ENCODE measurements at places on chromosomes 4 and X.

DNA sequence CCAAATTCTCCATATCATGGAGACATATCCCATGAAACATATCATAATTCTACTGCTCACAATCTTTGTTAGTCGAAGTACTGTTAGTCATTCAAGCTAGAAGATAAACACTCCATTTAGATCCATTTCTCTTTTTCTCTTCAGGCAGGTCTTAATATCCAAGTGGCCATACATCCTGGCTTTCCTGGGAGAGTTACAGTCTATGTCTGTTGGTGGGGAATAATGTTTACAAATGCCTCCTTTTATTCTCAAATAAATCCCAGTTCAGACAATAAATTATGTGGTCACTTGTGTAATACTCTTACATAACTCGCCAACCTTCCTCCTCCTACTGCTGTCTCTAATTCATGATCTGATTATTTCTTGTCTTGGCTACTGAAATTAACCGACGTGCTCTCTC lies 82.1 kb downstream of the VCX3B start:
- no peak for DNase-seq

GRCh38 chr4:121255986-121256750 lies 92.0 kb upstream of the TNIP3 start:
- no peak for DNase-seq

DNA sequence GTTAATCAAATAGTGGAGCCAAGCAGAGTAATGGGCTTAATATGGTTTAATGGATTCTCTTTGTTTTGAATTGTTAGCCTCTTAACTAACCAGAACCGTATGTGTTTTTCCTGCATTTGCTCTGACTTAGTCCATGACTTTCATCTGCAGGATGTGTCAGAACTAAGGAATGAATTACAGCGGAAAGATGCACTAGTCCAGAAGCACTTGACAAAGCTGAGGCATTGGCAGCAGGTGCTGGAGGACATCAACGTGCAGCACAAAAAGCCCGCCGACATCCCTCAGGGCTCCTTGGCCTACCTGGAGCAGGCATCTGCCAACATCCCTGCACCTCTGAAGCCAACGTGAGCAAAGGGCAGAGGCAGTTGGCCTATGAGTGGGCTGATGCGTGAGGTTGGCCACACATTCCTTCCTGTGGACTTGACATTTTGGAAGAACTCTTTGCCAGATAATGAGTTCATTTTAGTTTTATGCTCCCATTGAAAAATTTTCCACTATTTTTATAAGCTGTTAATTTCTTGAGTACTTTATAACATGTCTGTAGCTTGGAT lies 9.1 kb downstream of the MED28 start:
- no peak for DNase-seq

- no peak for DNase-seq
Observed at GRCh38 chr4:41715155-41715554, 33.4 kb downstream of the PHOX2B start.

- DNase-seq, result no peak
Observed at GRCh38 chrX:96445531-96446065, 239.0 kb upstream of the DIAPH2 start.

DNA sequence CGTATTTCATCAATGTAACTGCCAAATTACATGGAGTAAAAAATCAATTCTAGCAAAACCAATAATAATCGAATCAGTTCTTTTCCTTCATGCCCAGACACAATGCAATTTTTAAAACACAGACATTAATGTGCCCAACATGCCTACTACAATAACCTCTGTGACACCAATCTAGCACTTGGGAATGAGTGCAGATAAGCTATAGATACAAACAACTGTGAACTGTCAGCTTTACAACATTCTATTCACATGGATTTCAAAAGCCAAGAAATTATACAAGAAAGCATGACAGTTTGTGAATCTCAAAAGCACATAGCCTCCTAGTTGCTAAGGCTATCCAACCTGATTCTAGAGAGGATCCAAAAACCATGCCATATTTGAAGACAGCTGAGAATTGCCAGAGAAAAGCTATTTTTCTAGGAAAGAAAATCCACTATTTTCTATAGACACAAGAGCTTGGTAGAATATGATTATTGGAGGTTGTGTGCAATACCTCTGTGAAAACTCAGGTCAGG lies 80.6 kb downstream of the COMMD8 start:
- no peak for DNase-seq

DNA sequence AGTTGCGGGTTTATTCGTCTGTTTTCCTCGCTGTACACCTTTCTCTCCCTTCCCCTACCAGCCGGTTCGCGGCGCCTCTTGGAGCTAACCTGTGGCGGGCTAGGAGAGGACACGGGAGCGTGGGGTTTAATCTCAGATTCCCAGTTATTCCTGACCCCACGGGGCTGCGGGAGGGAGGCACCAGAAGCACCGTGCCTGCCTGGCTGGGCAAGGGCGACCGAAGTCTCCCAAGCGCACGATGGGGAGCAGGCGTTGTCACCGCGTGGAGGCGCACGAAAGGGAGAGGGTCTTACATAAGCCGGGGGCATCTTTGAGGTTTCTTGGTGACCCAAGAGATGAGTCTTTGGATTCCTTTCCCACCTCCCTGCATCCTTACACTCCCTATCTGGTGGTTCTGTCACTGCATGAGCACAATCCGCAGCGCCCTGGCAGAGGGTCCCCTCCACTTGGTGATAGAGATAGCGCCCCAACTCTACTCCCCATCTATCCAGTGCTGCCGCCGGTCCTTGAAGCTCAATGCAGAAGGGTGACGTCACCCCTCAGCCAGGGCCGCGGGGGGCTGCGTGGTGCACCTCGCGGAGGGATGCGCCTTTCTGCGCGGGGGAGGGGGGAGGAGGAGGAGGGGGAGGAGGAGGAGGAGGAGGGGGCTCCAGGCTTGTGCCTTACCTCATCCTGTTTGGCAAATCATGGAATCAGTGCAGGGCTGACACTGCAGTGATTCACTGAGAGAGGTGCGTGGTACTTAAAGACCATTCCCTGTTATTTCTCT lies 793 bp downstream of the TSPAN7 start:
- DNase-seq, result no peak

- no peak for DNase-seq
Observed at GRCh38 chr4:14716691-14717090, 285.6 kb upstream of the CPEB2 start.

DNA sequence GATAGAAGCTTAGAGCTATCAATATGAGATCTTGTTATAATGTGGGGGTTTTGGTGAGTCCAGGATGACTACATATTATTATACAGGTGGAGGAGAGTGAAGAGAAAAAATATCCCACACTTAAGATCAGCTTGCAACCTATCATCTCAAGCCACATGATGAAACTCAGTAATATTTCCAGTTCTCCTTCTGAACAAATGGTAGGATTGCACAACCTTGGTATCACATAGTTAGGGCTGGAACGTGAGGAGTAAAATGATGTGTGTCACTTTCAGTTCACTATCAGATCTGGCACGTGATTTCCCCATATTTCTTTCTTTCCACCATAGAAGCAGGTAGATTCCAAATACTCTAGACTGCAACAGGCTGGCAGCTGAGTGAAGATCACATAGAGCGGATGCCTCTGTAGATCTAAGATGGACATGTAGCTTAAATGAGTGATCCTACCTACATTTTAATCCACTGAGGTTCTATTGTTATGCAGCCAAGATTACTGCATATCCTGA lies 150.6 kb upstream of the ANKRD50 start:
- no peak for DNase-seq

- no peak for DNase-seq
Observed at GRCh38 chr4:184911310-184911709, 85.5 kb upstream of the ACSL1 start.

- no peak for DNase-seq
Observed at GRCh38 chrX:70553516-70553915, 108.9 kb downstream of the DLG3 start.

GRCh38 chr4:120331486-120332370 lies 265.1 kb upstream of the MAD2L1 start:
- DNase-seq, result no peak

GRCh38 chr4:180434131-180434895 lies 1808.9 kb upstream of the TENM3 start:
- DNase-seq, result no peak

DNA sequence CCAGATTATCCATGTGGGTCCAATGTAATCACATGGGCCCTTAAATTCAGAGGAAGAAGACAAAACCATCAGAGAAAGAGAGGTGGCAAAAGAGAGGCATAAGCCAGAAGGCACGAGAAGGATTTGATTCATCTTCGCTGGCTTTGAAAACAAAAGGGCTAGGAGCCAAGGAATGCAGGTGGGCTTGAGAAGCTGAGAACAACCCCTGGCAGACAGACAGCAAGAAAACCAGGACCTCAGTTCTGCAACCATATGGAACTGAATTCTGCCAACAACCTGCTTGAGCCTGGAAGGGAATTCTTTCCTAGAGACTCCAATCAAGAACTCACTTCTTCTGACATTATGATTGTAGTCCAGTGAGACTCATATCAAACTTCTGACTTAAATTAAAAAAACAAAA lies 1531.8 kb downstream of the PCDH7 start:
- DNase-seq, result no peak

DNA sequence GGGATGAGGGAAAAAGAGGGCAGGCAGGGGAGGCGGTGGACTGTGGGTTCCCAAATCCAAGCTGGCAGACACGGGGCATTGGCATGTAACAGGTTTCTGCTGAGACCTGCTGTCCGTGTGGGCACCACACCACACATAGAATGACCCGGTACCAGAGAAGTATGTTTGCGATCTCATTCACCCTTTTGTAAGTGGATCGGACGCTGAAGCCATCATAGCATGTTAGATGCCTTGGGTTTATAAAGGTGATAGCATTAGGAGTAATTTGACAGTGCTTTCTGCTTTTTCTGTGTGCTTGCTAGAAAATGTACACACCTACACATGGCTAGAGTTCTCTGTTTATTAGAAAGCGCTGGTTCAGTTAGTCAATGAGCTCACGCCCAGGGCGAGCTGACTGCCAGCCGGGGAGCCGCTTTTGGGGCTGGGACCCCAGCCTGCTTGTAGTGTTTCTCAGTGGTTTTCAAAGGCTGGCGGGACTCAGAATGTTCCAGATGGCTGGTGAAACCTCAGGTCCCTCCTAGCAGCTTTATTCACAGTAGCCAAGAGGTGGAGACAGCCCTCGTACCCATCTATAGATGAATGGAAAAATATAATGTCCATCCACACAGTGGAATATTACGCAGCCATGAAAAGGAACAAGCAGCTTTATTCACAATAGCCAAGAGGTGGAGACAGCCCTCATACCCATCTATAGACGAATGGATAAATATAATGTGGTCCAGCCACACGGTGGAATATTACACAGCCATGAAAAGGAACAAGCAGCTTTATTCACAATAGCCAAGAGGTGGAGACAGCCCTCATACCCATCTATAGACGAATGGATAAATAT lies 579 bp downstream of the IL3RA start:
- DNase-seq, result no peak

- DNase-seq, result no peak
Observed at GRCh38 chr4:148649652-148650331, 207.6 kb upstream of the NR3C2 start.

DNA sequence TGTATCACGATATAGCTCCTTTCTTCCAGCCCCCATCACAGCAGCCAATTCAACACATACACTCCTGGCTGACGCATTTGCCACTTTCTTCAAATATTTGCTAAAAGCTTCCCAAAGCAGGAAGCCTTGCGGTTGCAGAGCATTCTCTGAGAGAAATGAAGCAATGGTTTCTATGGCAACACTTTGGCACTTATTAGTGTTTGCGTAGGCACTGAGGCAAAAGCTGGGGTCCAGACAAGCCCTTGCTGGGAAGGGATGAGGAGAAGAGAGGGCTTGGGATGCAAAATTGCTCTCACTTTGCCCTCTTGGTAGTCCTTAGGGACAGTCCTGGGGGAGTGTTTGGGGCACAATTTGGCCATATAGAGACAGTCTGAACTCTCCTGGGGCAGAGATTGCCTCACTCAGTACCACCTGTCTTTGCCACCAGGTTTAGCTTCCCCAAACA lies 55.0 kb upstream of the PAK3 start:
- DNase-seq, result no peak

DNA sequence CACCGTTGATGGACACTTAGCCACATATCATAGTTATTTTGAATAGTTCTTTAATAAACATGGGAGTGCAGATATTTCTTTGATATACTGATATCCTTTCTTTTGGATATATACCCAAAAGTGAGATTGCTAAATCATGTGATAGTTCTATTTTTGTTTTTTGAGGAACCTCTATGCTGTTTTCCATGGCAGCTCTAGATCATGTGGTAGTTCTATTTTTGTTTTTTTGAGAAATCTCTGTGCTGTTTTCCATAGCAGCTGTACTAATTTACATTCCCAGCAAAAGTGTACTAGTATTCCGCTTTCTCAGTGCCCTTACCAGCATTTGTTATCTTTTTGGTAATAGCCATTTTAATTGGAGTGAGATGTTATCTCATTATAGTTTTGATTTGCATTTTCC lies 3.6 kb downstream of the SH3BGRL start:
- DNase-seq, result no peak

GRCh38 chr4:5666741-5667140 lies 41.6 kb downstream of the EVC2 start:
- no peak for DNase-seq

GRCh38 chr4:156615066-156615531 lies 356.5 kb downstream of the PDGFC start:
- DNase-seq, result no peak

DNA sequence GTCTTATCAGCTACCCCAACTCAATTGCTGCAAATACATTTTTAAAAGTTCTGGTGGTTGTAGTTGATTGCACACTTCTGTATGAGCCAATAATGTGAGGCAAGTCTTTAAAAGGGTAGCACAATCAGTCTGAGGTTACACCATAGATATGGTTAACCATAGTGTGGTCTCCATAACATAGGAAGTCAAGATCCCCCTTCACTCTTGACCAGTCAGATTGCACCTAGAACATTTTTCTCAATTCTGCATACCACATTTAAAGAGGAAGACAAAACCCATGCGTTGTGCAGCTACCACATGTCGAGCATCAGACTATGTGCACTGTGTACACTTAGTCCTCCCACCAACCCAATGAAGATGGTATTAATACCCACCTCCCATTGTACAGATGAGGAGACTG lies 26.5 kb upstream of the CYBB start:
- no peak for DNase-seq

DNA sequence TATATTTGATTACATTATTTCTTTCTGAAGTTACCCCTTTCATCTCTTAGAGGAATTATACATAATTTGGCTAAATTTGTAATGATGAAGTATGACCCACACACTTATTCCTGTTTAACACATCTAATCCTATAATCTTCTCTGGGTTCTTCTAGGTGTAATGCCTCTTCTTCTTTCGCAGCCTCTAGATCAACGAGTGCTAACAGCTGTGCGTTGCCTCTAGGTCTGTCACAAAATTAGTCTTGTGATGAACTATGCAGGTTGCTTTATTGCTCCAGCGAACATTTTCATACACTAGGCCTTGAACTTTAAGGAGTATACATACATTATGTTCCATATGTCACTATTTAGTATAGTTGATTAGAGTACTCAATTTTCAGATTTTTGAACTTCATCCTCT lies 89.9 kb downstream of the TTC29 start:
- DNase-seq, result no peak

GRCh38 chrX:71396576-71396975 lies 30.4 kb downstream of the TAF1 start:
- DNase-seq, result no peak

DNA sequence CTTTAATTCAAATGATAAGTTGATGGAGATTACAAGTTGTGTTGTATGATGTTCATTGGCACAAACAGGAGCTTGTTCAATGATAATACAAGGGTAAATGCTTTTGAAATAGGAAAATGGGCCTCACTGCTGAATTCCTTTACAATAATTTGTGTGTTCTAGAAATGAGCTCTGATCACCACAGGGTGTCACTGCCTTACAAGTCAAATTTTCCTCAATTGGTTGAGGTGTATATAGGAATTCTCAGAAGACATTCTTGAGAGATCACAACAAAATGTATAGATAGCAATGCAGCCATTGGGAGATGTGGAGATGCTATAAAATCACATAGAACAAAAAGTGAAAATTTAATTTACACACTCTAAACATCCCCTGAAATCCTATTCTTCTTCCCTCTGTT lies 49.6 kb downstream of the KLF8 start:
- DNase-seq, result no peak
